Vagina (tissue), 2 donors: ENCODE measurements at places on chromosomes 16 and 17.

DNA sequence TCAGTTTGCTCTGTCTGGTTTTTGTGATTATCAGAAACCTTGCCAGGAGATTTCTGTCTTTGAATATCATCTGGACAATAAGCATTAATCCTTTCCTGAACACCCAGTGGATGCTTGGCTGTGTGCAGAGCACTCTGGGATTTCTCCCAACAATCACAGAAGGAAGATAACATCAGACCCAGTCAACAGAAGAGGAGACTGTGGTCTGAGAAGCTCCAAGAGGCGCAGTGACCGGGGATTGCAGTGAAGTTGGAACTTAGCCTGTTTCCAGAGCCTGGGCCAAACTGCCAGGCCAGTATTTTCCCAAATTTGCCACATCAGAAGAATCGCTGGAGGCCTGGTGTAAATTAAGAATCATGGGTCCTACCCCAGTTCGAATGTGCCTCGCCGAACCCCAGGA, 264.7 kb downstream of the C16orf95 start:
- DNase-seq = no peak

GRCh38 chr16:68246666-68247065, 1.5 kb downstream of the PLA2G15 start:
- no peak for DNase-seq

- DNase-seq = no peak
These were observed 7.5 kb downstream of the IL4R start for GRCh38 chr16:27321013-27321915.

DNA sequence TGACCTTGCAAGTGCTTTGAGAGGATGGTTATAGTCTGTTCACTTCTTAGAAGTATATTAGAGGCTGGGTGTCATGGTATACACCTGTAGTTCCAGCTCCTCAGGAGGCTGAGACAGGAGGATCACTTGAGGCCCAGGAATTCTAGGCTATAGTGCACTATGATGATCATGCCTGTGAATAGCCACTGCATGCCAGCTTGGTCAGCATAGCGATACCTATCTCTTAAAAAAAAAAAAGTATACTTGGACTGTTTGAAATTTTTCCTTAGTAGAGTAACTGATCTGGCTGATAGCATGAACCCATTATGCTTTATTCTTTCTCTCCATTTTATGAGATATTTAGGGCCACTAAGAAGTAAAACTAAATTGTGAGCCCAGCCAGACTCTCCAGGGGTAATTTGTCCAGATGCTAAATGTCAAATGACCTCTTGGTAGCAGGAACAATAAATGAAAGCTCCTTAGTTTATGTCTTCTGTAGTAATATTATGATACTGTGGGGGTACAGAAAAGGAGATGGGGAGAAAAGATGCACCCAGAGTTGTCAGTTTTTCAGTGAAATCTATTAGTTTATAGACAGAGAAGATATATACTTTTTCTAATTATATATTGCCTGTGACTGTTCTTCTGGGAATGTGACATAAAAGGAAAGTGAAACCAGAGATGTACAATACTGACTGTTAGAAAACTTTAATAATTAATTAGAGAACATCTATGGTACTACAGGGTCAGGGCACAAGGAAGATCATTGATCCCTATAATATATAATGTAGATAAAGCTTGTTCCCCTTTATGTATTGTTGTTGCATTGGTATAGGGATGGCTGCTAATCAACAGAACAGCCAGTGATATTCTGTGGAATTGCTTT, 335.3 kb upstream of the TBX2 start:
- DNase-seq = no peak

GRCh38 chr16:86740906-86741799, 162.8 kb downstream of the FOXL1 start:
- DNase-seq = no peak

GRCh38 chr17:29195465-29196081, 15.4 kb upstream of the MYO18A start:
- no peak for DNase-seq

- DNase-seq = no peak
These were observed 34.3 kb downstream of the LITAF start for GRCh38 chr16:11552440-11552839.

- no peak for DNase-seq
These were observed 366.6 kb downstream of the HS3ST4 start for GRCh38 chr16:26058326-26058725.

GRCh38 chr16:66474750-66475199, 47.7 kb downstream of the BEAN1 start:
- no peak for DNase-seq

DNA sequence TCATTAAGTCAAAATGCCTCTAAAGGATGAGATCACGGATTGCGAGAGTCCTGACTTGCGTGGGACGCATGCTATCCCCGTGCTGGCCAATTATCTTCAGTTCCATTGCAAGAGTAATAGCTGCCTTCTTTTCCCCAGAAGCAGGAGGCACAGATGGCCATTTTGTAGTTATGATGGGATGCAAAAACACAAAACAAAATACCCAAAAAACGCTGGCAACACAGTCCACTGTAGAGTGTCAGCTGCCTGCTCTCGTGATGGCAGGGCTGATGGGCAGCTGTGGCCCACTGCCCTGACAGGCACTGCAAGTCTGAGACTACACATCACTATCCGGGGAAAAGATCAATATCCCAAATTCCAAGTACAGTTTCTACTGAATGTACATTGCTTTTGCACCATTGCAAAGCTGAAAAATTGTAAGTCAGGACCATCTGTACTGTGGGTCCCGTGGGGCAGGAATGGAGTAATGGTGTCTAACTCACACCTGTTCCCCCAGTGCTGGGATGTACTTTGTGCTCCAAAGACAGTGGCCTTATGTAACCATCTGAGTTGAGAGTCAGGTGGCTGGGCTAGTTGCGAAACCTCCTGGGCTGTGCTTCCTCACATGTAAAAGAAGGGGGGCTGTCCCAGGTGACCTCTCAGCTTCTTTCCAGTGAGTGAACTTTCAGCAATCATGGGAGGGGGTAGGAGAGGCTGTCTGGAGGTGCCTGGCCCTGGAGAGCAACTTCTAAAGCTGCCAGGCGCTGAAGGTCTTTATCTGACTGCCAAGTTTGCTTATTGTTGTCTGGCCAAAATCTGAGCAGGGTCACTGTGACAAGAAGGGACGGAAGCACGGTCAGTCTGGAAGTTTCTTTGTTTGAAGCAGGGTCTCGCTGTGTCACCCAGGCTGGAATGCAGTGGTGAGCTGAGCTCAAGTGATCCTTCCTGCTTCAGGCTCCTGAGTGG, 4.7 kb downstream of the SLC47A1 start:
- DNase-seq = no peak

DNA sequence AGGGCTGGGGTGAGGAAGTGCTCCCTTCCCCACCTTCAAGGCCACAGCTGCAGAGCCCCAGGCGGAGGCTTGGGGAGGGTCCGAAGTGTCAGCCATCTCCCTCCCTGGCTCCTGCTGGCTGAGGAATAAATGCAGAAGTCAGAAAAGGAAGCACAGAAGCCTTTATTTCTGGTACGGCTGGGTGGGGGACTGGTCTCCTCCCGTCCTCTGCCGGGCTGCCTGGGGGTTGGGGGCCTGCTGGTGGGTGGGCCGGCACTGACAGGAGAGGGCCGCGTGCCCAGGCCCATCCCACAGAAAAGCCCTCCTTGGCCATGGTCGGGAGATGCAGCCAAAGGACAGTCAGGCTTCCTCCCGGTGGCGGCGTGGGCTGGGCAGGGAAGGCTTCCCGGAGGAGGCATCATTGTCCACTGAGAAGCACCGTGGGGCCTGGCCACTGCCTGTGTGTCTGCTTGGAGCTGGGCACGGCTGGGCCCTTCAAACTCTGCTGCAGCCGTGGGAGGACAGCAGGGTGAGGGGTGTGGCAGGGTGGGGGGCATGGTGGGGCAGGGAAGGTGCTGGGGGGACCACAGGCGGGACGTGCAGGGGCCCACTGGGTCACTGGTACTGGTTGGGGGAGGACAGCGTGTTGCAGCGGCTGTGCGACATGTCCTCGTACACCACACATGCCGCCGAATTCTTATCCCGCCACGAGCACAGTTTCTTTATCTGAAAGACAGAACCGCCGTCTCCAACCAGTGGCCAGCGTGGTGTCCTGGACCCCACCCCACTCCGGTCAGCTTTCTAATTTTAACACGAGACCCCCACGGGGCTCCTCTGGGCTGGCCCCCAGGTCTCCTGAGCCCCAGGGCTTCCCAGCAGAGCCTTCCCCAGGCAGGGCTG, 2.4 kb downstream of the CD7 start:
- no peak for DNase-seq

- no peak for DNase-seq
These were observed 2.1 kb downstream of the ZNF750 start for GRCh38 chr17:82837586-82838320.

GRCh38 chr17:52546990-52547389, 388.5 kb upstream of the CA10 start:
- no peak for DNase-seq

DNA sequence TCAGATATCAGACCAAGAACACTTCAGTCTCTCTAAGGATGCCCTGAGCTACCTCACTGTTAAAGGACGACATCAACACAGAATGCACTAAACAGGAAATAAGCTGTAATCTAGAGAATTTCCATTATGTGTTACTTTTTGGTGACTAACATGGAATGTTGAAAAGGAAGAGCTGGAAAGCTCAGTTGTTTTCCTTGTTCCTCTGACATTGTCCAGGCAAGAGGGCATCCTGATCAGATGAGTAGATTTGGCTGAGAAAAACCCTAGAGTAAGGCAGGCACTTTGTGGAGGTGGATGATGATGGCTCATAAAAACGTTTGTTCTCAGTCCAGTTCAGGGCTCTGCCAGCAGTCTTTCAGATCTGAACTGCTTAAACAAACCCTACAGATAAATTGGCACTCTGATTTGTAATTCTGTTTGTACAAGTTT, 34.0 kb downstream of the DGKE start:
- no peak for DNase-seq

DNA sequence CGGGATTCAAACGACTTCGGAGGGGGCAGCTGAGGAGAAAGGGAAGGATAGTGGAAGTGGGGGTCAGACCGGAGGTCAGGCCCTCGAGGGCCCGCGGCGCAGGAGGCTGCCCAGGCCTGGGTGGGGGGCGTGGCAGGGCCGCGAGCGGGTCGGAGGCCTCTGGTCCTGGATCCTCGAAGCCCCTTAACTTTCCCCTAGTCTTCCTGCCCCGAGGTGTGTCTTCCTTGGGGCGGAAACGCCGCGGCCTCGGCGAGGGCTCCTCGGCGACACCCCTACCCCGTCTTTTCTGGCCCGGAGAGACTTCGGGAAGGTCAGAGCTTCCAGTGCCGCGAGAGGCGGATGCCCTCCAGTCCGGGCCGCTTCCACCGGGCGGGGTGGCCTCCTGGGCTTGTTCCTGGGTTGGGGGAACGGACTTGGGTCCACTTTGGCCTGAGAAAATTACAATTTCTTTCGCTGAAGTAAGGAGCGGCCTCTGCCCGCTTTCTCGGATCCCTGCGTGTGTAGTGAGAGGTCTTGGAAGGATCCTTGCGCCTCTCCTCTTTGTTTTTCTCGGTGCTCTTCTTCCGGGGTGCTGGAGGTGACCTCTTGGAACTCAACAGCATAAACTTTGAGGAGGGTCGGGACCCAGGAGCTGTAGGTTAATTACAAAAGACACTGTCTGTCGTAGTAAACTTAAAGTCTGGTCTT, 491 bp downstream of the IST1 start:
- DNase-seq = no peak

GRCh38 chr17:10698096-10698818, 863 bp downstream of the ADPRM start:
- no peak for DNase-seq

DNA sequence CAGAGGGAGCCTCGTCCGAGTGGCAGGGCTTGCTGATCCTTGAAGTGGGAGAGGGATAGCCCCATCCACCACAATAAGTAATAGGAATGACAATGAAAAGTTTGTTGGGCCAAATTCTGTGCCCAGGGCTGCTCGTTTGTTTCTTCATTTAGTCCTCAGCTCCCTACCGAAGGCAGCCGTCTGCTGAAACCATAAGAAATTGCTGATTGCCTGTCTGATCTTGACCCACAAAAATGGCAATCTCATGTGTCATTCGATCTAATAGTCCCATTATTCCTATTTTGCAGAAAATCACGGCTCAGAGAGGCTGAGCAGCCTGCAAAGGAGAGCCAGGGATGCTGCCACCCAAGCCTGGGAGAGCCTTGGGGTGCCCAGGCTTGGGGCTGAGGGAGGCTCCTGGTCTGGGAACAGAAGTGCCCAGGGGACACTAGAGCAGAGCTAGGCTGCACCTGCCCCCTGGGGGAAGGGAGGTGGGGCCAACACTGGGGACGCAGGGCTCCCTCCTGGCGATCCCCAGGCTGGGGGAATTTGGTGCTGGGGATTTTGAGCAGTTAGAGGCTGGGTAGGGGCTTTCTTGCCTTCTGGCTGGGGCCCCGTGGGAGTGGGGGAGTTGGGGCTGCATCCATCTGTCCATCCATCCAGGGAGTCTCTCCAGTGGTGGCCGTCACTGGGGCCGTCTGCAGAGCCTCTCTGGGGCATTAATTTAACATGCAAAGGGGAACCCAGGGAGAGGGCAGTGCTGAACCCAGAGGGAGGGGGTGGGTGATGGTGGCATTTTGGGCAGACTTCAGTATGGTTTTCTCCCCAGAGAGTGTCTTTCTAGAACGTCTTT, 53.5 kb downstream of the SOCS1 start:
- no peak for DNase-seq

GRCh38 chr17:72338847-72339790, 218.3 kb downstream of the SOX9 start:
- DNase-seq = no peak

GRCh38 chr16:54479546-54479945, 193.0 kb upstream of the IRX3 start:
- no peak for DNase-seq

DNA sequence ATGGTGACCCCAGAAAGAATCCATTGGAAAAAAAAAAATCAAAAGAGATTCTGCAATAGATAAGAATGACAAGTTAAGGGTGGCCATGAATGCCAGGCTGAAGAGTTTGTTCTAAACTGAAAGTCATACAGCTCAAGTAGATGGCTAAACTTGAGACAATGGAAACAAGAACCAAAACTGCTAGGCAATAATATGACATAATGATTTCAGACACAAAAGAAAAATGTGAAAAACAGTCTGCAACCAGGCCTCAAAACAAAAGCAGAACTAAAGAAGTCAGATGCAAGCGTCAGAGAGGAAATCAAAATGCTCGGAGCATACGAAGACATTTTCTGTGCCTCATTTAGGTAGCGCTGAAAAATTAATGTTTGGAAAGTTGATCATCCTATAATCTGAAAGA, 54.4 kb upstream of the YPEL2 start:
- DNase-seq = no peak

GRCh38 chr17:60188759-60189158, 39.0 kb downstream of the CA4 start:
- DNase-seq = no peak

GRCh38 chr17:57357392-57357784, 101.1 kb downstream of the MSI2 start:
- DNase-seq = no peak

GRCh38 chr17:81252326-81252986, 13.3 kb downstream of the NDUFAF8 start:
- no peak for DNase-seq
